ENCODE measurements at places on chromosomes 11 and 22.

DNA sequence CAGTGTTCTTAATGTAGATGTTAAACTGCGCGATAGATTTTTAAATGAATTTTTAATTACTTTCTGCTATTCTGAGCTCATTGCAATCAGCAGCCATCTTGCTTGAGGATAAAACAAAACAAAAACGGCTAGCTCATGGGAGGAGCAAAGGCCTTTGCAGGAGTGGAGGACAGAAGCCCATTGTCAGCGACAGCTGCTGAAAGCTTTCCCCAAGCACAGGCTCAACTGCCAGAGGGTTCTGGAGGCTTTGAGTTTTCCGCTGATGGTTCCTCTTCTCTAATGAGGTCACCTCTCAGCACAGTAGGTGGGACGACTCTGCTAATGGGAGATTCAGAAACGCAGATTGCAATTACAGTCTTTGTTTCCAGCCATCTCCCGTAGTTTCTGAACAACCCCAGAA lies 167.1 kb upstream of the TTC12 start:
- DNase-seq = no peak

DNA sequence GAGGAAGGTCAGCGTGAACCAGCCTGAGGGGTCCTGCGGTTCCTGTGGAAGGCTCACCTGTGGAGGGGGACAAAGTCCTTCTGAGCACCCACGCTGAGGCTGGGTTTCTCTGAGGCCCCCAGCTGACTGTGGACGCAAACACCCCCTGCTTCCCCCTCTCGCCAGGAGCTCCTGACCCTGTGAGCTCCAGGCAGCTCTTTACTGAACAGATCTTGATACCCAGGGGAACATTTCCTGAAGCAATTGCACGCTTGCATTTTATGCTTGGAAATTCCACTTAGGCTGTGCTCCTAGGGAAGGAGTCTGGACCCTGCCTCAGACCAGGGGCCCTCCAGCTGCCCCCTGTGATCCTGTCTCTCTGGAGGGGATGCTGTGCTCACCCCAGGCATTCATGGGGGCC lies 454.2 kb upstream of the B3GAT1 start:
- DNase-seq = peak; percentile 27

GRCh38 chr22:19767427-19768341 lies 7.1 kb downstream of the TBX1 start:
- no peak for DNase-seq

DNA sequence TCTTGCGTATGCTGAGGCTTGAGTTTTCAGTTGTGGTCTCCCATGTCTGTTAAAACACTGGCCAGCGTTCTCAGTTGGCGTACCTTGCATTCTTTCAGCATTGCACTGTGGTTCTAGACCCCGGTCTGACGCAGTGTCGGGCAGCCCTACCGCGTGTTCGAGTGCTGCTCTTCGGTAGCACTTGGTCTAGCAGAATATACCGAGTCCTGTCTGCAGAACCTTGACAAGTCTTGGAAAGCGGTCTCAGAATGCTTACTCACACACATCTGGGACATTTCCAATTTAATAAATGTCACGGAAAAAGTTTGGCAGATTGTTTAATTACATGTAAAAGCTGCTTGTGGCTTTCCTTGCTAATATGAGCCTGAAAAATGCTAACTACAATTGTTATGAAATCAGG lies 32.6 kb downstream of the PPFIA1 start:
- no peak for DNase-seq

GRCh38 chr11:99424313-99425084 lies 403.8 kb downstream of the CNTN5 start:
- no peak for DNase-seq

GRCh38 chr11:86688398-86689179 lies 16.2 kb upstream of the ME3 start:
- DNase-seq = no peak

DNA sequence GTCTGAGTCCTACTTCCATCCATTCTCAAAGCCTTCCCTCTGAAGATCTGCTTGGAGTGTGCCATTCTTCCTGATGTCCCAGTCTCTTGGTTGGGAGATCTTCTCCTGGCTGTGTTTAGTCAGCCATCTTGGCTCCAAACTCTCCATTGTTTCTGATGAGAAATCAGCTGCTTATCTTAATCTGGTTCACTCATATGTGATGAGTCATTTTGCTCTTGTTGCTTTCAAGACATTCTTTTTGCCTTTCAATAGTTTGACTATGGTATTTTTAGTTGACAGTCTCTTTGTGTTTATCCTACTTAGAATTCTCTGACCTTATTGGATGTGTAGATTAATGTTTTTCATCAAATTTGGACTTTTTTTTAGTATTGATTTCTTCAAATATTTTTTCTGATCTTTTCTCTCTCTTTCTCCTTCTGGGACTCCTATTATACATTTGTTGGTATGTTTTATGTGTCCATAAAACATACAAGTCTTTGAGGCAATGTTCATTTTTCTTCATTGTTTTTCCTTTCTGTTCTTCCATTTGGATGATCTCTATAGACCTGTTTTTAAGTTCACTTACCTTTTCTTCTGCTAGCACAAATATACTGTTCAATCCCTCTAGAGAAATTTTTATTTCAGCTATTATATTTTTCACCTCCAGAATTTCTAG lies 77.2 kb upstream of the CLPB start:
- DNase-seq = no peak

DNA sequence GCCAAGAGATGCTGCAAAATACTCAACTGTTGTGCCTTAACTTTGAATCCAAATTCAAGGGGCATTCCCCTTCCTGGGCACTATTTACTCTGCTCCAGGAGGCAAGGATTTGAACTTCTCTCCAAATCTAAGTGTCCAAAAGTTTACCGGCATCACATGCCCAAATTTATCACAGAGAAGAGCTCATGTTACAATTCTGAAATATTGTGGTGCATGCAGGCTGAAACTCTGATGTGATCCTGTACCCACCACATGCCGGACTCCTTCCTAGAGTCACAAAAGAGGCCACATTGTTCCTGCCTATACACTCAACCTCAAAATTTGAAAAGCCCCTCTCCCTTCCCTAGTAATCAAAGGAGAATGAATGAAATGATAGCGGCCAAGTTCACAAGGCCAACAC lies 1.3 kb downstream of the TRAF6 start:
- no peak for DNase-seq

- DNase-seq = no peak
Observed at GRCh38 chr22:25940479-25940878, 198.5 kb downstream of the MYO18B start.

DNA sequence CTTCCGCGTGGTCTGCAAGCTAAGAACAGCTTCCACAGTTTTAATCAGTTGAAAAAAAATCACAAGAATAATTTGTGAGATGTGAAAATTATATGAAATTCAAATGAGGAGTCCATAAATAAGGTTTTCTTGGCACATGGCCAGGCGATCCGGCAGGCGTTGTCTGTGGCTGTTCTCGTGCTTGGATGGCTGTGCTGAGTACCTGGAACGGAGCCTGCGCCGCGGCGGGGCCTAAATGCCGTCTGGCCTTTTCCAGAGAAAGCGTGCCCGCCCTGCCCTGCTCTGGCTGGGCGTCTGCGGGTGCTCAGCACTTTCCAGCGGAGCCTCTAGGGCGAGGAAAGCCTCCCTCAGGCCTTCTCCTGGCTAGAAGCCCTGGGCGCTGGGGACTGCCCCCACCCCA lies 41.8 kb downstream of the OSBPL5 start:
- no peak for DNase-seq

DNA sequence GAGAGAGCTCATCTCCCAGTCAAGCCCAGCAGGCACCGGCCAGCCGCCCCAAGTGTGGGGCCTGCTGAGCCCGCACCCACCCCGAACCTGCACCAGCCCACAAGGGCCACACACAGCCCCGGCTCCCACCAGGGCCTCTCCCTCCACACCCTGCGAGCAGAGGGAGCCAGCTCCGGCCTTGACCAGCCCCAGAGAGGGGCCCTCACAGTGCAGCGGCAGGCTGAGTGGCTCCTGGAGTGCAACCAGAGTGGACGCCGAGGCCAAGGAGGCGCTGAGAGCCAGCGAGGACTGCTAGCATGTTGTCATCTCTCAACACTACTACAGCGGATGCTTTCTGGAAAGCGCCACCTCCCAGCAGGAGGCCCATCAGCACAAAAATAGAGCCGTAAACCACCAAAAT lies 10.9 kb downstream of the DEFB108B start:
- DNase-seq = no peak

DNA sequence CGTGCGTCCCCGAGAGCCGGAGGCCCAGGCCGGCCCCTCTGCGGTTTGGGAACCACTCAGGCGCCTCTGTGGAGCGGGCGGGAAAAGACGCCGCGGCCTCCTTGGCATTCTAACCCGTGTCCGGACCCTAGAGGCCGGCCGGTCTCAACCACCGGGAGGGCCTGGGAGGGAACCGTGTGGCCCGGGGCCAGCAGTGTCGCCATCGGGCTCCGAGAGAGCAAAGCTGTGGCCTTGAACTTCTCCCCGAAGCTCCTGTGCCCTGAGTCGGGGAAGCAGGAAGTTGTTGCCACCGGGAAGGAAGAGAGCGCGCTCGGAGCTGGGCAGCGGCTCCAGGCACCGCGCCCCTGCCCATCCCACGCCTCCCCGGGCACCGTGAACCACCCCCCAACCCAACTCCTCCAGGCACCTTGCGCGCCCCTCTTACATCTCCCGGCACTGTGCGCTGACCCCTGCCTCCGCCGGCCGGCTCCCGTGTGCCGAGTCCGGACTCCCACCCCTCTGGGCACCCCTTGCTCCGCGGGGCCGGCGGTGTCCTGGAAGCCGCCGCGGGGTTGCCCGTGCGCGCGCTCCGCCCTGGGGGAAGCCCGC lies 80.0 kb upstream of the PPARA start:
- DNase-seq = no peak

DNA sequence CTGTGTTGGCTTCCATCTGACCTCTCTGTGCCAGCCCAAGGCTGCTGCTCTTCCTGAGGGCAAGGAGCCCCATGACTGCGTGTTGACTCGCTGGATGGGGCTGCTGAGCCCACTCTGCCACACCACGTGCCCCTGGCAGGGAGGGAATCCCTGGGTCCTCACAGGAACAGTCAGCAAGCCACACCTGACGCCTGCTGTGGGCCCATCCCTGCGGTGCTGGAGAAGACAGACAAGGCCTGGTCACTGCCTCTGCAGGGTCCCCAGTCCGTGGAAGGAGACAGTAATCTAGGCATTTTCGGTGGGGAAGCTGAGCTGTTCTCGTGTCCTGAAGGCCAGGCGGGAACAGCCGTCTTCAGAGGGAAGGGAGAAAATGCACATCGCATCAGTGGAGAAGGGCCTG lies 10.6 kb upstream of the PPP6R3 start:
- DNase-seq = no peak

All from mesothelial cell of epicardium (in vitro differentiated cells).